ENCODE measurements at places on chromosomes 3 and 15.

- DNase-seq: no peak
These were observed 11.9 kb upstream of the LRTM1 start for GRCh38 chr3:54939557-54940300.

- DNase-seq: no peak
These were observed 61.3 kb downstream of the LRRC3B start for GRCh38 chr3:26683902-26684301.

GRCh38 chr3:57967590-57967989 is 40.6 kb upstream of the FLNB start:
- DNase-seq: no peak

DNA sequence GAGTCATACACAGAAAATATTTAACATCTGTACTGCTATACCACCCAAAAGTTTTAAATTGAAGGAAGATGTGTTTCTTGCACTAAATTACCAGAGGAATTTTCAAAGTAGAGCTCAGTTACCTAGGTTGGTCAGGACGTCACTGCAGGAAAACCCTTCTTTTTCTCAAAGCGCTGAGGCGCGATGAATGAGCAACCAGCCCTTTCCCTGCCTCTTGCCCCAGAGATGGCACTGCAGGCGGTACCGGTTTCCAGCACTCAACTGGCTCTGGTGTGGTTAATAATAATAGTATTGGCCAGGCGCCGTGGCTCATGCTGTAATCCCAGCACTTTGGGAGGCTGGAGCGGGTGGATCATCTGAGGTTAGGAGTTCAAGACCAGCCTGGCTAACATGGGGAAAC is 49.3 kb downstream of the HES1 start:
- no peak for DNase-seq

- no peak for DNase-seq
These were observed 48.0 kb downstream of the ZNF445 start for GRCh38 chr3:44429459-44429858.

DNA sequence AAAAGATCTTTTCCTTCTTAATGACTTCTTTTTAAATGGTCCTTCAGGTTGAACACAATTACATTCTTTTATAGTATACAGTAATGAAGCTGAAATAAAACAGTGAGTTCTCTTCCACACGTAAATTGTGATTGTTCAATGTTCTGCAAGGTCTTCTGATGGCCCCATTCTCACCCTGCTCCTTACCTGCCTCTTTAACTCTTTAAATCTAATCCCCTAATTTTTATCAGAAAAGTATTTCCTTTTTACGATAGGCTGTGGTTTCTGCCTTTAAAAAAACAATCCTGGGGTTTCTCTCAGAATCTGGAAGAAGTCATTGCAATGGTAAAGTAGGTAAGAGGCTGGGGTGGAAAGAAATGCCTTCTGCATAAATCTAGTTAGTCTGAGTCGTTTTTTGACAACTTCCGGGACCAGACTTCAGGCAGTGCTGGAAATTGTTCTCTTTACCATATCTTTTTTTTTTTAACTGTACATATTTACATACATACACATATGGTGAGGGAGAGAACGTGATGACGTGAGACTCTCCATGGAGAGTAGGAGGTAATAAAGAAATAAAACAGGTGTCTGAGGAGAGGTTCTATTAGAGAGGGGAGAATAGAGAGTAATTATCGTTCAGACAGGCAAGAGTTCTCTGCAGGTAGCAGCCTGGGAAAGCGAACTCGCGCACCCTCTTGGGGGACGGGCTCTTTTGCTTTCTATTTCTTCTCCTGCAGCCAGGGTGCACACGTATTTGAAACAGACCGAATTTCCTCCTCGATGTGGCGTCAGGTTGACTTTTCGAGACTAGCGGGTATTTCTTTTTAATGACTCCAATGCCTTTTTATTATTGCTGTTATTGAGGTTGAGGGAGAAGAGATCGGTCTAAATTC is at the start of gene SIDT1:
SIDT1 (plus strand) TSS at position 730 of the 872 bp plus-strand sequence. CDS start 467 bp downstream, outside the sequence.
- peak; percentile 86 for DNase-seq

- no peak for DNase-seq
These were observed 6.6 kb downstream of the TMEM212 start for GRCh38 chr3:171849617-171850319.

DNA sequence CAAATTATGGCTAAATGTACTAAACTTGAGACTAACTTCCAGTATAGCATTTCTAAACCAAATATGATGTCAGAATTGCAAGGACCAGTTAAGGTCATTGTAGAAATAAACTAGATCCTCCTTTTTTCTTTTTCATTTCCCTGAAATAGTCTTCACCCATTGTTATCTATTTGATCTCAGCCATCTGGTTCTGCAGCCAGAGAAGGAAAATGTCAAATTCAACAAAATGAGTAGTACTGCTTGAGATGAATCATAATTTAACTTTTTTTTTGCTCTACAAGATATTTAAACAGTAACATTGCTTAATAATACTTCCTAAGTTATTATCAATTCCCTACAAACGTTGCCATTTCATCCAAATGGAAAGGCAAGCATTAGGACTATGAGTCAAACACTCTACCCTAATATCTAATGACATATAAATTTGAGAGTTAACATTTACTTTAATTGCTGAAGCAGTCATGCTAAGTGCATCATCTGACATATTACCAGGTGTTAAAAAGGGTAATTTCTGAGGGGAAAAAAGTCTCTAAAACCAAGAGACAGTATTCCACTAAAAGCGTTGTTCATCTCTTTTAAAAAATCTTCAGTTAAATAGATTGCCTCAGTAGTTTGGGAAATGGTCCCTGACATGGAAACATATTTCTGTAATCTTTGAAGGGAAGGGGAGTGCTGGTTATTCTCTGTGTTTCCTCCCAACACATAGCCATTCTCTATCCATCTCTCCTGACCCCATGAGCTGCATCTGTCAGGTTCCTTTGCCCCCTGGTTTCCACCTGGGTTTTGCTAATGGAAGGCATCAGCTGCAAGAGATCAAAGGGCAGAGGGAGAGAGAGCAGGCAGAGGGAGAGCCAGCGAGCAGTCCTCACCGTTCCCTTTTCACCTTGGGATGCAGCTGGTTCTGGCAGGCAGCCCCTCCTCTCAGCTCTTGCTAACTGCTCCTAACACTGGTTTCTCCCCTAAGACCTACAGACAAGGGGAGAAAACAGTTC is 138.5 kb downstream of the ARPP21 start:
- no peak for DNase-seq

DNA sequence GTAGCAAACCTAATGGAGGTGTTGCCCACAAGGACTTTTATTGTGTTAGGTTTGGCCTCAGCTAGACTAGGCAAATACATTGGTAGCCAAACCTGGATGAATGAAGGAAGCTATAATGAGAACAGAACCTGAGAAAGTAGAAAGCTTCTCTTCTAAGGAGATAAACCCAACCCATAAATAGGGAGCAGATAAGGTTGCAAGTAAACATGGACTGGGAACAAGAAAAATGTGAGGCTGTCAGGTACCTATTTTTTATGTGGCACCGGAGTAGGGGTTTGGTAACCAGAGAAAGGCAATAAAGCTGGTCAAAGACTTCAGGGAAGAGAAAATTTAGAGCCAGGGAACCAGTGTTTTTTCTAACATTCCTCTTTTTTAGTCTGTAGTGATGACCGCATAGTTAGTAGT is 25.0 kb downstream of the ZNF654 start:
- DNase-seq: no peak

DNA sequence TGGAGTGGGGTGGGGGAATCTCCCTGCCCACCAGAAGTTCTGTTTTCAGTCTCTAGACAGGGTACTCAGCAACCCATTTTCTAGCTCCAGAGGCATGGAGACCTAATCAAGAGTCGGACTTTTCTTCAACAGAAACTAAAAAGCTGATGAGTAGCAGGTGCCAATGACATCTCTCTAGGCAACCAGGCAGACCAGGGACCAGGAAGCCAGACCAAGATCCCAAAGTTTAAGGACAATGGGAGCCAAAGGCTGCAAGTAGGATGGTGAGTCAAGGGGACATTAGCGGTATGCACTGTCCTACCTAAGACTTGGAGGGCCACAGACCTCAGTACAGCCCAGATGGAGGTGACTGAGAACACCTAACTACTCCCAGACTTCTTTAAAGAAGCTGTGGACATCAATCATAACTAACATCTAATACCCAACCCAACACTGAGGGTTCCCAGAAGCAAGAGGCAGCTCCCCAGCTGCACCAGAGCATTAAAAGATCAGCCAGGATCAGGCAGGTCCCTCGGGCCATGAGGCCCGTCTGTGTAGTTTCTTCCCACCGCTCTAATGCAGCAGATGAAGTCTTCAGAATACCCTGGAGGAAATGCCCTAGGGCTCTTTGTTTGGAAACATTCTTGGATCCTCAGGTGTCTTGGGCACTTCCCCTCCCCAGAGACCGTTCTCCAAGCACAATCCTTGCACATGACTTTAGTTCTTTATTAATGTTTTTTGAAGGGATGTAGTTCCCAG is 979 bp downstream of the CCDC71 start:
- no peak for DNase-seq

GRCh38 chr3:56119575-56120349 is 348.5 kb downstream of the ERC2 start:
- no peak for DNase-seq

GRCh38 chr15:85462029-85462428 is 81.6 kb downstream of the AKAP13 start:
- no peak for DNase-seq

DNA sequence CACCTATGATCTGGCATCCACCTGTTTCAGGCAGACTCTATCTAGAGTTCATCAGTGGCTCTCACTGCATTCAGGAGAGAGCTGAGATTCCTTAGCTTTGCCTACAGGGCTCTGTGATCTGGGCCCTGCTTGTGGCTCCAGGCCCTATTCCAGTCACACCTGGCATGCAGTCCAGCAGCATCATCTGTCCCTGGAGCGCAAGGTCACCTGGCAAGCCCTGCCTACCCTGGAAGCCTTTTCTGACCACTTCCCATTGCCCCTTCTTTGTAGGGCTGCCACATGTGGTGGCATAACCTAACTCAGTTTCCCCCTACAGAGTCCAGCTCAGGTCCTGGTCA is 115.1 kb upstream of the PLXNA1 start:
- DNase-seq: no peak

- no peak for DNase-seq
These were observed 813.2 kb downstream of the AGBL1 start for GRCh38 chr15:86892774-86893449.

GRCh38 chr15:58227706-58228543 is 89.7 kb downstream of the AQP9 start:
- peak; percentile 41 for DNase-seq

DNA sequence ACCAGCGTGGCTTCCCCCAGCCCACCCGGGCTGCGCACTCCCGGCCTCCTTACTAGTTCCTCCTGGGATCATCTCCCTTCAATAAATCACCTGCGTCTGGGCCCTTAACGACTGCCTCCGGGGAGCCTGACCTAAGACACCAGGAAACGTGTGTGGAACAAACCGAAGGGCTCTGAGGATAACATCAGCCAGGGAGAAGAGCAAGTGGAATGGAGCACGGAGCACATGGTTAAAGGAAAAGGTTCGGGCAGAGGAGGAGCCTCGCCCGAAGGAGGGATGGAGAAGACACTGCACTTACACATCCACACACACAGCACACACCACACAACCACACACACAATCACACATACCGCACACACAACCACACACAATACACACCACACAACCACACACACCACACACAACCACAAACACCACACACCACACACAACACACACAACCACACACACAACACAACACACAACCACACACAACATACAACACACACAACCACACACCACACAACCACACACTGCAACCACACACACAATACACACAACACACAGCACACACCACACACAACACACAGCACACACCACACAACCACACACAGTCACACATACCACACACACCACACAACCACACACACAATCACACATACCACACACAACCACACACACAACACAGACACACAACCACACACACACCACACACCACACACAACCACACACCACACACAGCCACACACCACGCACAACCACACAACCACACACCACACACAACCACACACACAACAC is 24.7 kb downstream of the CPN2 start:
- no peak for DNase-seq

GRCh38 chr3:161640181-161640580 is 143.6 kb downstream of the OTOL1 start:
- no peak for DNase-seq

DNA sequence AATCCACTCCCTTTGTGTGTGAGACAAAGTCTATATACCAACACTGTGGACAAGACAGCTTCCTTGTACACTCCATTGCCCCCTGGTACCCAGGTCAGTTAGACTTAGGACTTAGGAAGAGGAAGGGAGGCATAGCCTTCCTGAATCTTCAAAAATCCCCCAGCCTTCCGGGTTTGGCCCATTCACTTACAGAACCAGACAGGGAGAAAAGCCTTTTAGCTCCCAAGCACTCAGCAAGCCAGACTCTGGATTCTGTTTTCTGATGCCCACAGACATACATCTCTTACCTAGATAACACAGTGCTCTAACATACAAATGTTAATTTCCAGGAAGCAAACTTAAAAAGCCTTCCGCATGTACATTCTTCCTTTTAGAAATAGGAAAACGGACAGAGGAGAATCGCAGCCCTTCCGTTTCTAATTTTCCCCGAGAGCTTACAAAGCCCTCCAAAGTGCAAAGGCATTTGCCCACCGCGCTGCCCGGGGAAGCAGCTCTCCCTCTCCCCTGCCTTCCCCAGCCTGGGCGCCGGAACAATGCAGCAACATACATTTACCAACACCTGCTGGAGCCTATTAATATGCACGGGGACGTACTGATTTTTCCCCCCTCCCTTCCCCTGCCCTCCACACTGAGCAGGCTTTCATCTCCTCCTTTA is 442.0 kb downstream of the MAGI1 start:
- DNase-seq: no peak

DNA sequence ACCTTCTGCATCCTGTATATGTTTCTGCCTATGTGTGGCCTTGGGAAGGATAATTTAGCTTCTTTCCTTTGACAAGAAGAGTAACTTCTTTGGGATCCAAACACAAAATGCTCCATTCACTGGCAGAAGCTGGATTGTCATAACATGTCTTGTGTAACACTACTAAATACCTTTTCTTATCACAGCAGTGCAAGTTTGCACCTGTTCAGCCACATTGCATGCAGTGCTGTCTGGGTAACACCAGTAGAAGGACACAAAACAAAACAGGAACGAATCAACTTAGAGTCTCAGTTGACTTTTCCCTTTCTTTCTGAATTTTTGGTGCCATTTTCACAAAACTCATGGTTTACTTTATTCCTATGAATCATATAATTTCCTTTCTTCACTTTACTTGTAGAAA is 43.6 kb upstream of the TNIK start:
- no peak for DNase-seq

DNA sequence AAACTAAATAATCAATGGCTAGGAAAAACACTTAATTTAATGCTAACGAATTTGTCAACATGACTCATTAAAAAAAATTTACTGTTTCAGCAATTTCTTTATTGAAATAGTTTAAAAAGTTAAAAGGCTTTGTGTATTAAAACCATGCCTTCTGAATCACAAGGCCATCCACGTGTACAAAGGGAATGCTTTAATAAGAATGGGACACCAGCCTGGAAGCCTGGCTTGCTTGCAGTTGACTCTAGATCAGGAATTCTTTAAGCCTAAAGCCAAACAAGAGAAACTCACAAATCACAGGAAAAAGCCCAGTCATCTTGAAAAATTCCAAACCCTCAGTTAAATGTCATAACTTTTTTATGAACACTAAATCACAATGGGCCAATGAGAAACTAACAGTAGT is 137.6 kb downstream of the PEAK1 start:
- DNase-seq: no peak

All from hematopoietic multipotent progenitor cell (in vitro differentiated cells).